ENCODE measurements at places on chromosomes 11 and 22.

DNA sequence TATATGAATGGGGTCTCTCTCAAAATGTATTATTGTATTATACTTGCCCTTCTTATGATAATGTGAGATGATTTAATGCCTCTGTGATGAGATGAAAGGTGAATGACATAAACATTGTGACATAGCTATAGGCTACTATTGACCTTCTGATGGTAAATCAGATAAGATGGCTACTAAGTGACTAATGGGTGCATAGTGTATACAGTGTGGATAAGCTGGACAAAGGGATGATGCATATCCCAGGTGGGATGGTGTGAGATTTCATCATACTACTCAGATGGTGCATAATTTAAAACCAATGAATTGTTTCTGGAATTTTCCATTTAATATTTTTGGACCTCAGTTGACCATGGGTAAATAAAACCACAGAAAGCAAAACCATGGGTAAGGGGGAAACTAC, 243.5 kb downstream of the SBF2 start:
- peak; percentile 59 for DNase-seq

DNA sequence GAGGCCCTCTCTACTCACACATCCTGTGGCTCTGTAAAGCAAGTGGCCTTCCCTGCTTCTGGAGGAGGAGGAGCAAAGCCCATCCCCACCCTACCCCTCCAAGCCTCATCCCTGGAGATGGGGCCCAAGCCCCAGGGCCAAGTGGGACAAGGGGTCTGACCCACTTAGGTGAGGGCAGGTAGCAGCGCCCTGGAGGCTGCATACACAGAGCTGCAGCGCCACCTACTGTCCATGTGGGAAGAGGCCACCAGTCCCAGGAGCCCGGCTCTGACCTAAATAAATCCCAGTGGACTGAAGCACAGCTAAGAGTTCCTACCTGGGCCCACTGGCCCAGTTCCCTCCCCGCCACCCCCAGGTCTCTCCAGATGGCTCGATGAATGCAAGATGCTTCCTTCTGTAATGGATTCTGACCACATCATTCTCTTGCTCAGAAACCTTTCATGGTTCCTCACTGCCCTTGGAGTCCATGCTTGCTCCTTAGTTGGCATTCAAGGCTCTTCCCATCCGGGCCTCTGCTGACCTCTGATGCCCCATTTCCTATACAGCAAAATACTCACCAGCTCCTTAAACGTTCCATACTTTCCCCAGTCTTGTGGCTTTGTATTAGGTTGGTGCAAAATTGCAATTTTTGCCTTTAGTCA, 62.1 kb downstream of the THAP12 start:
- peak; percentile 61 for DNase-seq

- no peak for DNase-seq
Observed at GRCh38 chr11:95557376-95557775, 232.2 kb downstream of the FAM76B start.

DNA sequence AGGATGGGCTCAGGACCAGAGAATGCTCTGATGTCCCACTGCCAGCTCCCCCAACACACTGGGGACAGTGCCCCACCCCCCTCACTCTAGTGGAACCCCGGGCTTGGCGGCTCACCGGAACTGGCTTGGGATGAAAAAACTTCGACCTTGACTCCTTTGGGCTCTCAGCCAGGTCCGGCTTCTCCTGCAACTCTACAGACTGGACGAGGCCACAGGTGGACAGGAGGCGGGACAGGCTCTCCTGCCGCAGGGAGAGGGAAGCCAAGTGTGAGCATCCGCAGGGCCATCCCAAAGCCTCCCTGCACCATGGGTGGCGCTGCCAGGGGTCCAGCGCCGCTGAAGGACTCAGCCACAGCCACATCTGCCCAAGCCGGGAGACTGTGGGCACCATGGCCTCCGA, 3.7 kb downstream of the RRP7A start:
- DNase-seq = no peak

DNA sequence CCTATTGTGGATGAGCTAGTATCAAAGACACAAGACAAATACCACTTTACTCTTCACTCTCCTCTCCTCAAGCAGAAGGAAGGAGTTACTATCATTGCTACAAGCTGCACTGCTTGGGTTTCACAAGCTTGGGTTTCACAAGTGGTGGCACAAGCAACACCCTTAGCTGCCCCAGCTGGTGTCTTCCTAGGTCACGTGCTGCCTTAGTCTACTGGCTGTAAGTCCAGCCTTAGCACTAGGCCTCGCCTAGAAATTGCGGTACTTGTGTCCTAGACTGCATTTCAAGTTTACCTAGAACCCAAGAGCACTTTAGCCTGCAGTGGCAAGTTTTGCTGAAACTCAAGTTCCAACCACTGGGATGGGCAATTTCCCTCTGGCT, 86.6 kb downstream of the EHF start:
- no peak for DNase-seq

- peak; percentile 53 for DNase-seq
Observed at GRCh38 chr11:83235825-83236224, 42.3 kb downstream of the ANKRD42 start.

GRCh38 chr11:46429717-46430116, 38.1 kb upstream of the CHRM4 start:
- no peak for DNase-seq

- DNase-seq = no peak
Observed at GRCh38 chr11:72581067-72581466, 93.2 kb downstream of the PDE2A start.

DNA sequence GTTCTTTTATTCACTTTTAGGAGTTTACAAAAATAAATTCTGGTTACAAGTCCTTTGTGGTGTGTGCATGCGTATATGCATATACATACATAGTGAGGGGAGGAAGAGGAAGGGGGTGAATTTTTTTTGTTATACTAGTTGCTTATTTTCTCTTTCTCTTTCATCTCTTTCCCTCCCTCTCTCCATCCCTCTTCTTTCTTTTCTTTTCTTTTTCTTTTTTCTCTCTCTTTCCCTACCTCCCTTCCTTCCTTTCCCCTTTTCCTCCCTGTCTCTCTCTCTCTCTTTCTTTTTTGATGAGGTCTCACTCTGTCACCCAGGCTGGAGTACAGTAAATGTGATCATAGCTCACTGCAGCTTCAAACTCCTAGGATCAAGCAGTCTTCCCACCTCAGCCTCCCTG, 14.1 kb downstream of the PPP6R2 start:
- DNase-seq = no peak

DNA sequence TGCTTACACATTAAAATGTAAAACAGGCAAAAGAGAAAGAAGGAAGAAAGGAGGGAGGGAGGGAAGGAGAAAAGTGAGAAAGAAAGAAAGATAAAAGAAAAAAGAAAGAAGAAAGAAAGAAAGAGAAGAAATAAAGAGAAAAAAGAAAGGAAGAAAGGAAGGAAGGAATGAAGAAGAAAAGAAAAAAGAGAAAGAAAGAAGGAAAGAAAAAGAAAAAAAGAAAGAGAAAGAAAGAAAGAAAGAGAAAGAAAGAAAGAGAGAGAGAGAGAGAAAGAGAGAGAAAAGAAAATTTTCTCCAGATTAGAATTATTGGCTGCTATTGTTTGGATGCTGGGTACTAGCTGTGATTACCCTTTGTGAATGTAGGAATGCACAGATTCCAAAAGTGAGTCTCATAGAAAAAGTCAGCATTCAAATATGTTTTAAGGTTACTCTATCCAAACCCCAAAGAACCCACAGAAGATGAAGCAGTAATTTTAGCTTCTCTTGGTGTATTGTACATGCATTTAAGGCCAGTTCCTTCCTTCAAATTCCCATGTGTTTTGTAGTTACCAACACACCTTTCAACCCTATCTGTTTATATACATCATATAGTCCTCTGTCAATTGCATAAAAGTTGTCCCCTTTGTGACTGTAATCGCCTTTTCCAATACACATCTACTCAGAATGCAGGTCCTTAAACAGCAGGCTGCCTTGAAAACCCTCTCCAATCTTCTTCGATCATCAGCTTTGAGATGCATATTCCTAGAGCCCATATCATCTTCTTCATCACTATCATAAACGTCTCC, 789 bp upstream of the FAM111A start:
- DNase-seq = peak; percentile 68

DNA sequence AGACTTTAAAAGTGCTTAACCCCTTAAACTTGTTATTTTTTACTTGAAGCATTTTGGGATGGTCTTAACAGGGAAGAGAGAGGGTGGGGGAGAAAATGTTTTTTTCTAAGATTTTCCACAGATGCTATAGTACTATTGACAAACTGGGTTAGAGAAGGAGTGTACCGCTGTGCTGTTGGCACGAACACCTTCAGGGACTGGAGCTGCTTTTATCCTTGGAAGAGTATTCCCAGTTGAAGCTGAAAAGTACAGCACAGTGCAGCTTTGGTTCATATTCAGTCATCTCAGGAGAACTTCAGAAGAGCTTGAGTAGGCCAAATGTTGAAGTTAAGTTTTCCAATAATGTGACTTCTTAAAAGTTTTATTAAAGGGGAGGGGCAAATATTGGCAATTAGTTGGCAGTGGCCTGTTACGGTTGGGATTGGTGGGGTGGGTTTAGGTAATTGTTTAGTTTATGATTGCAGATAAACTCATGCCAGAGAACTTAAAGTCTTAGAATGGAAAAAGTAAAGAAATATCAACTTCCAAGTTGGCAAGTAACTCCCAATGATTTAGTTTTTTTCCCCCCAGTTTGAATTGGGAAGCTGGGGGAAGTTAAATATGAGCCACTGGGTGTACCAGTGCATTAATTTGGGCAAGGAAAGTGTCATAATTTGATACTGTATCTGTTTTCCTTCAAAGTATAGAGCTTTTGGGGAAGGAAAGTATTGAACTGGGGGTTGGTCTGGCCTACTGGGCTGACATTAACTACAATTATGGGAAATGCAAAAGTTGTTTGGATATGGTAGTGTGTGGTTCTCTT, 2.8 kb downstream of the MALAT1 start:
- peak; percentile 56 for DNase-seq

GRCh38 chr11:57597916-57598830, 688 bp downstream of the SERPING1 start:
- peak; percentile 24 for DNase-seq

DNA sequence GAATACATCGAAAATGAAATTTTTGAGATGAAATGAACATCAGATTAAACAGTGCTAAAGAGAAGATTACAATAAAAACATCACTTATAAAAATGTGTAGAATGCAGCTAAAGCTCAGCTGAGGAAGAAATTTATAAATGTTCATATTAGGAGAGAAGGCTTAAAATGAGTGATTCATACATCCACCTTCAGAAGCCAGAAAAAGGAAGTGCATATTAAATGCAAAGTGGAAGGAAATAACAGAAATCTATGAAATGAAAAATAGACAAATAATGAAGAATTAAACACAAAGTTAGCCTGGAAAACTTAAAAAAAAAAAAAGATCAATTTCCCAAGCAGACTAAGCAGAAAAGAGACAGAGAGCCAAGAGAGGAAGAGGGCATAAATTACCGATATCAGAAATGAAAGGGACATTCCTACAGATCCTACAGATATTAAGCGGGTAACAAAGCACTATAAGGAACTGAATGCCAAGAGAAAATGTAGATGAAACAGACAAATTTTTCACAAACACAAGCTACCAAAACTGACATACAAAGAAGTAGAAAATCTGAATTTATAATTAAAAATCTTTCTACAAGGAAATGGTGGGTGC, 7.2 kb upstream of the MOB2 start:
- no peak for DNase-seq

GRCh38 chr22:46408568-46409506, 73.3 kb downstream of the TRMU start:
- DNase-seq = no peak

DNA sequence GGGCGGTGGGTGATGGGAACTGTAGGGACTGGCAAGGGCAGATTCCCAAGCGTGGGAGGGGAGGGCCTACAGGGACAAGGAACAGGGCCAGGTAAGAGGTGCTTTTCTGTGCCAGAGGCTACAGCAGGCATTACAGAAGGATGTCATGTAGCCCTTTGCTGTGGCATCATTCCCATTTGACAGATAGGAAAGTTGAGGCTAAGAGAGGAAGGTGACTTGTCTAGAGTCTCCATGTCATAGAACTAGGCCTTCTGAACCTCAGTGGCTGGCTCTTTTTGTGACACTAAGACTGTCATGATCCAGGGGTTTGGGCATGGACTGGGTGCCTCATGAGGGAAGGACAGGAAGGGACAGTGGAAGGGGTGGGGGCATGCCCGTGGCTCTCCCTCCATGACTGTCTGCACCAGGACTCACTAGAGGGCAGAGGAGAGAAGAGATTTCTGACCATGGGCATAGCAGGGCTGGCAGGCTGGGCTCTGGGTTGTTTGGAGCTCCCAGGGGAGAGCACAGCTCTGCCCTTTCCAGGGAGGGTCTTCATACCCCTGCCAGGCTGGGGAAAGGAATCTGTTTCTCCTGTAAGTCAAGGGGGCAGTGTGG, 3.2 kb downstream of the MMP11 start:
- no peak for DNase-seq

- no peak for DNase-seq
Observed at GRCh38 chr11:76792505-76793264, 9.5 kb downstream of the TSKU start.

- peak; percentile 81 for DNase-seq
Observed at GRCh38 chr11:100929377-100929776, 200.2 kb downstream of the PGR start.

- no peak for DNase-seq
Observed at GRCh38 chr22:23169043-23169406, 11.3 kb upstream of the BCR start.

GRCh38 chr22:39287076-39287725, 32.2 kb downstream of the RPL3 start:
- no peak for DNase-seq

GRCh38 chr11:94735907-94736306, 32.2 kb upstream of the AMOTL1 start:
- DNase-seq = no peak

DNA sequence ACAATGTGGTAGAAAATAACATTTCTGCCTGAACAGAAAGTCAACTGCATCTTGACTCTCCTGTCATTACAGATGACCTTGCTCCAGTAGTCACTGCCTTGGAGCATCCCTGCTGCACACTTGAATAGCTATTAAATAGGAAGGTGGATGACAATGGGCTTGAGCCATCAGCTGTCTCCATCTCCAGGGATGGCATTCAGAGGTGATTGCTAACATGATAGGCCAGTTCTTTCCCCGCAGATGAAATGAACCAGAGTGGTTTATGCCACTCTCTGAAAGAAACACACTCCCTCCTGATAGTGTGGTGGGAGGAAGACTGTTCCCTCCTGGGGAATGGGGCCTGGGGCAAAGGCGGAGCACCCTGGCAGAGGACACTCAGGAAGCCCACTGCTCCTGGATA, 57.1 kb upstream of the OLFML1 start:
- no peak for DNase-seq
